ENCODE measurements at places on chromosomes 13 and 19.
A peak's percentile ranks its signal among the peaks of the same experiment; 100 is the strongest.

DNA sequence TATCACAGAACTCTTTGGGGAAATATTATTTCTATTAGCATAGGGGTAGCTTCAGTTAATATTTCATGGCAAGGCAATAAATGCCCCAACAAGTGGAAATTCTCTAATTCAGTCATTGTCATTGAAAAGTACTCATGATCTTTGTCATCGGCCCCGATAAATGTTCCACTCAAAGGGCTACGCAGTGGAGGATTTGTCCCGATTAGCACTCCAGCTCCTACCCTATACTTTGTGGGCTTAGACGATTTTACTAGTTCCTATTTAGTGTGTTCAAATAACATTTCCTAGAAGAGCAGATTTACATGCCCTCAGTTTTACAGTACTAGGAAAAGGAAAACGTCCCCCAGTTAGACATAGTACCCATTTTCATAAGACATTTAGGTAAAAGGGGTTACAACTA lies 38.0 kb upstream of the ATP12A start:
- no peak for DNase-seq

GRCh38 chr13:41268764-41269163 lies 5.4 kb upstream of the MTRF1 start:
- no peak for DNase-seq

DNA sequence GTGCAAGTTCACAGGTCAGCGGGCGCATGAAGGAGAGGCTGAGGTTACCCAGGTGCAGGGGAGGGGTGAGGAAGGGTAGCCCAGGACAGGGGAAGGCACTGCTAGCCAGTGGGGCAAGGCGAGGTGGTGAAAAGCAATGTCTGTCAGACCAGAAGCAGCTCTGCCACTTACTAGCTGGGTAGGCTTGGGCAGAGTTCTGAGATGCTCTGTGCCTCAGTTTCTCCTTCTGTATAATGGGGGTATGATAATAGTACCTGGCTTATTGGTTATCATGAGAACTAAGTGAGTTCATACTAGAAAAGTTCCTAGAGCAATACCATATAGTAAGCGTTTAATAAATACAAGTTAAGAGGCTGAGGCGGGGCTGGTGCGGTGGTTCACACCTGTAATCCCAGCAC lies 14.3 kb upstream of the SCN1B start:
- DNase-seq: no peak

DNA sequence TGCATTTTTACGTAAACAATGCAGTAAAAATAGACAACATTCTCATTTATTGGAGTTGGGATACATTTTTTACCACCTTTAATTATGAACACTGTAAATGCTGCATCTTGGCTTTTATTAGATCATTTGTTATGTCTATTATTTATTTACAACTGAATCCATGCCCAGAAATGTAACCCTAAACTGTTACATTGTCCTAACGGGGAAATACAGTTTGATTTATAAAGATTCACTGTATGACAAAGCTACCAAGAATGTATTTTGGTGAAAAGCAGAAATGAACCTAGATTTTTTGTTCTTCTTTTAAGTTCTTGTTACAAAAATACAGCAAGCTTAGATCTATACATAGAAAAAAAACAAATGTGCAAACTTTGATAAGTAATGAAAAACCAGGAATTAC lies 1.1 kb downstream of the METTL21C start:
- no peak for DNase-seq

DNA sequence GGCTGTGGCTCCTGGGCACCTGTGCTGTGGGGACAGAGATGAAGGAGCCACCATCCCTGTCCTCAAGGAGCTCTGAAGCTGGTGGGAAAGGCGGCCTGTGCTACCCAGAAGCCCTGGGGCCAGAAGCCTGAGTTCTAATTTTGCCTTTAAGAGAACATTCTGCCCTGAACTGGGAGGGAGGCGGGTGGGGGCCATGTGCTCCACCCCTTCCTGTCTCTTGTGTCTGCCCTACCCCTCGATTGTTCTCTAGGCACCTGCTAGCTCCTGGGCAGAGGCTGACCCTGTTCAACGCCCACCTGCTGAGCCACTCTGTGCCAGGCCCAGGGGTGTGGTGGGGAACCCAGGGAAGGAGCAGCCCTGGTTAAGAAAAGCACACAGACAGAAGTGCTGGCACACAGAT lies 5.9 kb downstream of the TRAPPC6A start:
- no peak for DNase-seq

- no peak for DNase-seq
Measured at GRCh38 chr19:50897612-50898011, 13.6 kb downstream of the KLK4 start.

DNA sequence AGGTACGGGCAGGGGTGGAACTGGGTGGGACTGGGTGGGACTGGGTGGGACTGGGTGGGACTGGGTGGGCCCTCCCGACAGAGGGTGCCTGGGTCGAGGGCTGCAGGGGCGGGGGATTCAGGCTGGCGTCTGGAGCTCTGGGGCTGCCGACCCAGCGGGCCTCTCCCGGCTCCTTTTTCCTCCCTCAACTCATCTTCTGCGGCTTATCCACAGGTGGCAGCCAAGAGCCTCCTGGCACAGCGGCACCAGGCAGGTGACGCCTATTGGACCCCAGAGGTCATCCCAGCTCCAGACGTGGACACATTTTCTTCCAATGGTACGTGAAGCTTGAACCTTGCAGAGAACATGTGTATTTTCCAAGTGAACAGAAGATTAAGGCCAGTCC lies 533 bp downstream of the ZNF544 start:
- peak; percentile 65 for DNase-seq

DNA sequence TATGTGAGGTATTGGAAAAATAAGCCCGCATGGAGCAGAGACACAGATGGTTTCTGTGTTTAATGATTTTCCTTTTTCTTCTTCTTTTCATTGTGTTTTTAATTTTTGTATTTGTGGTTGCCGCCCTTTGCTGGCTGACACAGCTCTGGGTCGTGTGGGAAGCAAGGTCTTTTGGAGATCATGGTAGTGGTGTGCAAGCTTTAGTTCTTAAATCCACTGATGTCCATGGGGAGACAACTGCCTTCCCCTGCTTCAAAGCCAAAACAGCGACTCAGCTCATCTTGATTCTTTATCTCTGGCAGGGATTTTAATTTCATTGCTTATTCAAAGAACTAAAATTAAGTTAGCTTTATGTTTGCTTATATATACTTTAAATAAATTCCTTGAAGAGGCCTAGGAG lies 711.3 kb upstream of the SGCG start:
- no peak for DNase-seq

DNA sequence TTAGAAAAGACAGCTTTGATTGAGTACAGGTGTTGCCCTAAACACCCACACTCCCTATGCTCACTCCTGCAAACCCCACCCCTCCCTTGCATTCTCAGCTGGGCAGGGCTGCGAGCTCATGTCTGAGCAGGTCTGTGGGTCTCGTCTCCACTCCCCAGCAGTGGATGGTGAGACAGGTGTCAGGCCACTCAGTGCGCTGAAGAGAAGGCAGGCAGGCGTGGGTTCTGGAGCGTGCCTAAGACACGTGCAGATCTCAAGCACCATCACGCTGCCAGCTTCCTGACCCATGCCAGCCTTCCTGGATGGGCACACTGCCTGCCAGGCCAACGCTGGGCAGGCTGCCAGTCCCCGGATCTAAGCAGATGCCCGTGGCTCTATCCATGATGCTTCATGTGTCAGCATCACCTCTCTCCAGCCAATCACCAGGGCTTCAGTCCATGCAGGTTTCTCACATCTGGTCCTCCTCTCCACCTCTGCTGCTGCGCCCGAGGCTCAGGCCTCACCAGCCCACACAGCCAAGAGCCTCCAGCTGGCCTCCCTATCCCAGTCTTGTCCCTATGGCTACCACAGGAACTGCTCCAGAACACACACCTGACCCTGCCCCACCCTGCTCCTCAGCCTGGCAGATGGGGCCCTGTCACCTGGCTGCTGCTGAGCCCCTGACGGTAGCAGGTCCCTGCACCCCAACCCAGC lies 42.6 kb downstream of the EPS15L1 start:
- no peak for DNase-seq

- DNase-seq: no peak
Measured at GRCh38 chr19:2239173-2239572, 2.5 kb downstream of the SF3A2 start.

DNA sequence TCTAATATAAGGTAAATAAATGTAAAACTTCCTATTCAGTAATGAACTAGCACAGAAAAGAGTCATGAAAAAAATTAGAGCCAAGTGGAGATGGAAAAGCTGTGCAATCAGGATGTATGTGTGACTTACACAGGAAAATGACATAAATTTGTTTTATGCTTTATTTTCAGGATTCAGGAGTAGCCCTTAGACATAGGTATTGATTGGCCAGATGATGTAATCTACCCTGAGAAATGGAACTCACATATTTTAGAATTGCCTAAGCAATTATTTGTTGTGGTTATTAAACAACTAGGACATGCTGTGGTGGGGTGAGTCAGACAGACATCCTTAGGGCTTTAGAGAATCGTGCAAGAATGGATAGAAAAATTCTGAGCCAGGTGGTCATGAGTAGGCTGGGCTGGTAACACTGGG lies 110.6 kb downstream of the PCDH9 start:
- peak; percentile 88 for DNase-seq

DNA sequence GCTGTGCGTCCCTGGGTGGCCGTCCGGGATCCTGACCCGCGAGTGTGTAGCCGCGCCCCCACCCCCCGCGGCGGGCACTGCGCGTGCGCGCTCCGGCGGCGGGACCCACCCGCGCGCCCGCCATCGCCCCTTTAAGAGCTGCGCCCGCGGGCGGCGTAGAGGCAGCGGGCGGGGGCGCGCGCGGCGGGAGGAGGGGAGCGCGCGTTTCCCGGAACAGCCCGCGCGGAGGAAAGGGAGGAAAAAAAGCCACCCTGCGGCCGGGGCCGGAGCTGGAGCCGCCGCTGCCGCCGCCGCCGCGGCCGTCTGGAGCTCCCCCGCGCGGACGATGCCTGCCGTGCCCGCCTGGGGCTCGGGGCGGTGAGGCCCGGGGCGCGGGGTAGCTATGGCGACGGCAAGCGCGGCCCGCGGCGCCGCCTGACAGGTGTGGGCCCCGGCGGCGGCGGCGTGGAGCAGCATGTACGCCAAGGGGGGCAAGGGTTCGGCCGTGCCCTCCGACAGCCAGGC lies at the start of gene SSBP4:
TSS of gene SSBP4 (plus strand) at position 204 of the 504 bp plus-strand sequence. CDS start at position 455, 251 bp downstream.
- DNase-seq: peak; percentile 94

DNA sequence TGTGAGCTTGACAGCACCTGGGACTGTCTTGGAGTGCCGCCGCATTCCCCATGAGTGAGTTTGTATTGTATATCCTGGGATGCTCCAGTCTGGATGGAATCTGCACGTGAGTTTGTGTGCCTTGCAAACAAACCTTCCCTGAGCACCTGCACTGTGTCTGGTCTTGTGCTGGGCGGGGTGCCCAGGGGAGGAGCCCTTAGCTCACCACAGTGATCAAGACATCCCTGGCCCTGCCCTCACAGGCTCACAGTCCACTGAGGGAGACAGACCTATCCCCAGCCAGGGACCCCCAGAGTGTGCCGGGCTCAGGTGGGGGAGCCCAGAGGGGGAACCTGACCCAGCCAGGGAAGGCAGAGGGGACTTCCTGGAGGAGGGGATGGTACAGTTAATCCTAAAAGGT lies 1.7 kb upstream of the BCAM start:
- DNase-seq: no peak

DNA sequence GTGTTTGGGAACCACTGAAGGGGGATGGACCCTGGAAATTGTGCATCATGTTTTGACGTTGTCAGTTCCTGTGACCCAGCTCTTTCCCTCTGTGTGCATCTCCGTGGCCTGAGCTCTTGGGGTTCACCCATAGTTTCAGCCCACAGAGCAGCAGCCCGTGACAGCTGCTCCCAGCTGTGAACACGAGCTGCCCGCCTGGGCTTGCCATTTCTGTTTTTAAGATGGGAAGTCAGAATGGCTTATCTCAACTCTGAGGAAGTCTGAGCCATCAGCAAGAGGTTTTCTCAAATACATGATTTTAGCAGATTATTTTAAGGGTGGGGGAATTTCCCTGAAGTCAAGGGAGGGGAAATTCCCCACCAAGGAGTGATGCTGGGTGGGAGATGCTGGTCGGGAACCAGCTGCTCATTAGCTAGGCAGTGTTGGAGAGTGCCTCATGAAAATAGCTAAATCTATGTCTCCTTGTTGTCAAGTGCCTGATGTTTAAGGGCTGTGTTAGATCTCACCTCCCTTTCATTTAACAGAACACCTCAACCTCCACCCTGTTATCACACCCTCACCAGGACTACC lies 34.8 kb upstream of the C1QTNF9 start:
- DNase-seq: no peak

- DNase-seq: no peak
Measured at GRCh38 chr19:48900477-48901406, 630 bp downstream of the NUCB1 start.

- no peak for DNase-seq
Measured at GRCh38 chr19:35872180-35872579, 3.8 kb downstream of the APLP1 start.

DNA sequence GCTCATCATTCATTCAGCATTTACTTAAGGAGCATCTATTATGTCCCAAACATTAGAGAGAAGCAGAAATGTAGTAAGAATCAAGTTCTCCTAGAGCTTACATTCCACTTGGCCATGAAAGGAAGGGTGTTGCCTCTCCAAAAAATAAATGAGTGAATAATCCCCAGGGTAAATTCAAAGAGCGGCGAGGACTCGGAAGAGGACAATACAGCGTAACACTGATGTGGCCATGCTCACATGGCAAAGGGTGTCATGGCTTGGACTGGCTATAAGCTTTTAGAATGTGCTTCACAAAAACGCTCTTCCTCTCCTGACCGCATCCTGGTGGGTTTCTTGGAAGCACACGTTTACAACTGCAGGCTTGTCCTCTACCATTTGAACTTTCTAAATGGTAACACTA lies 290.2 kb downstream of the IRS2 start:
- peak; percentile 22 for DNase-seq

Measured in foreskin fibroblast (primary cell).